ENCODE measurements at places on chromosomes 1 and 21. TPM values are rescaled to one million over a fixed set of nuclear protein-coding genes. Genes with fewer than 3 reads are reported as not detected.

GRCh38 chr1:192954705-192955265 is 104.4 kb downstream of the UCHL5 start:
- DNase-seq, result no peak

GRCh38 chr1:56933606-56934005 is 32.2 kb downstream of the C8B start:
- DNase-seq, result no peak

DNA sequence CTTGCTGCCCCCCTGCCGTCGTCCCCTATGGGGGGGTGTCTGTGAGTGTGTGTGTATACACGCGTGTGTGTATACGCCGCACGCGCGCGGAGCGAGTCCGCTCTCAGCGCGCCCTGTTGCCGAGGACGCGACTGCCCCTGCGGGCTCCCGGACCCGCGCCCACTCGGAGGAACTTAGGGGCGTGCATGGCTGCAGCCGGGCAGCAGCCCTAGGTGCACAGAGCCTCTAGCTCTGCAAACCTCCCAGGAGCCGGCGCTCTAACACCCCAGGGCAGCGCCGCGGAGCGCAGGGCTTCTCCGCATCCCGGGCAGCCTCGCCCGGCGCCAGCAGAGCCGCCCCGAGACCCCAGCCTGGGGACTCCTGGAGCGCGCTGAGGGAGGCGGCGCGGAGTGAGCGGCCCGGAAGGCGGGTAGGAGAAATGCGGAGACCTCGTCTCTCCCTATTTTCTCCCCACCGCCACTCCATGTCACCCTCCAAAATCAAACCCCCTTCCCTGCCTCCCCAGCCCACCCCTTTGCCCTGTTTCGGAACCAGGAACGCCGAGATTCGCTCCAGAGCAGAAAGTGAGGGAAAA is 574 bp downstream of the ITPKB start:
- DNase-seq, result no peak

- no peak for DNase-seq
Measured at GRCh38 chr1:112389689-112390088, 6.3 kb upstream of the CTTNBP2NL start.

DNA sequence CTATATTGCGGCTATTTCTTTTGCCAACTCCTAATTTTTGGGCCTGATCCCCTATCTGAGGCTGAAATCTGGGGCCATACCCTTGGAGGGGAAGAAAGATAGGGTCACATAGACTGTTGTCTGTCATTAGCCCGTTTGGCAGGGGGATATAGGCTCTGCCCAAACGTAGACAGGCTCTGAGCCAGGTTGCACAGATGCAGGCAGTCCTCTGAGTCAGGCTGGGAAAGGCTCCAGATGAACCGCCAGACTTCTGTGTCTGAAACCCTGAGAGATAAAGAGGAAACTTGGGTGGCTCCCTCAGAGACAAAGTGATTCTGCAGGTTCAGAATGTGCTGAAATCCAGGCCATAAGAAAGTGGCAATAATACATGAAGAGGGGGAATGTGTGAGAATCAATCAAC is 4.0 kb upstream of the CAP1 start:
- no peak for DNase-seq

DNA sequence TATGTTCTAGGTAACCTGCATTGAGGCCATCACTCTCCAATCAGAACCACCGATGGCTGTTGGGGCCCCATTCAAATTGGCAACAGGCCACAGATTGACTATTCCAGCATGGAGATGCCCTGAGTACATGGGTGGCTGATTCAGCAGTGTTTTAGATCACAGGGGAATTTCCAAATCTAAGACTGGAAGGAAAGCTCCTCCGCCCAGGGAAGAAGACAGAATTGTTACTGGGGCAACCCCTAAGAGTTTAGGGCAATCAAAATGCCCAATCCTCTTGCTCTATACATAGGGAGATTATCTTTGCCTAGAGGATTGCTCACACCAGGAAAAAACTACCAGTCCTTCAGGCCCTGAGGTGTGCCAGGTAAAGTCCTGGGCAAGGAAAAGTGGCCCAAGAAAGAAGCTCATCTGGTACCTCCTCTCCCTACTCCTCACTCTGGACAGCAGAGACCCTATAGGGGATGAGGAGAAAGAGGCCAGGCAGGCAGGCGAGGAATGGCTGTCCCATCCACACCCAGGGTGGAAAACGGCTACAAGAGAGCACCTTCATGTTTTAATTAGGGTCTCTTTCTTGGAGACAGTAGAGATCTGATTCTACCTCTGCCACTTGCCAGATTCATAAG is 5.8 kb downstream of the S100A8 start:
- no peak for DNase-seq

- no peak for DNase-seq
Measured at GRCh38 chr1:88985692-88986091, 6.7 kb downstream of the KYAT3 start.

GRCh38 chr1:182406012-182406411 is 5.5 kb upstream of the TEDDM1 start:
- no peak for DNase-seq

DNA sequence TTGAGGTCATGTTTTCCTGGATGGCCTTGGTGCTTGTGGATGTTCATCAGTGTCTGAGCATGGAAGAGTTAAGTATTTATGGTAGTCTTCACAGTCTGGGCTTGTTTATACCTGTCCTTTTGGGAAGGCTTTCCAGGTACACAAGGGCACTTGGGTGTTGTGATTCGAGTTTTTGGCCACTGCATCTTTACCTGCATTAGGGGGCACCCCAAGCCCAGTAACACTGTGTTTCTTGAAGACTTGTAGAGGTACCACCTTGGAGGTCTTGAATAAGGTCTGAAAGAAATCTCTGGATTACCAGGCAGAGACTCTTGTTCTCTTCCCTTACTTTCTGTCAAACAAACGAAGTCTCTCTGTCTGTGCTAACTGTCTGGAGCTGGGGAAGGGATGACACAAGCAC is 34.4 kb upstream of the ROR1 start:
- no peak for DNase-seq

DNA sequence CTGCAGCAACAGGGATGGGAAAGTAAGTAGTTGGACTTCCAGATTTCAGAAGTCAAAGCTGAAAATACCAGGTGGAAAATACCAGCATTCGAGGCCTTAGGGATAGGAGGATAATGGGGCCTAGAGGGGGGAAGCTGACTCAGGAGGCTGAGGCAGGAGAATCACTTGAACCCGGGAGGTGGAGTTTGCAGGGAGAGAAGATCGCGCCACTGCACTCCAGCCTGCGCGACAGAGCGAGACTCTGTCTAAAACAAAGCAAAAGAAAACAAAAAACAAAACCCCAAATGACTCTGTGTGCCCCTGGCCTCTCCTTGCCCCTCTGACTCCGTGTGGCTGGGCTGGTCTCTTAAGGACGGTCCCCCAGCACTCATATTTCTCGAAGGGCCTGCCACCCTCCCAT is 3.4 kb downstream of the SH2D2A start:
- DNase-seq, result no peak

- DNase-seq, result no peak
Measured at GRCh38 chr1:172398970-172399755, 21.3 kb upstream of the C1orf105 start.

GRCh38 chr1:154954541-154954940 is 1.4 kb downstream of the PBXIP1 start:
- DNase-seq, result no peak

DNA sequence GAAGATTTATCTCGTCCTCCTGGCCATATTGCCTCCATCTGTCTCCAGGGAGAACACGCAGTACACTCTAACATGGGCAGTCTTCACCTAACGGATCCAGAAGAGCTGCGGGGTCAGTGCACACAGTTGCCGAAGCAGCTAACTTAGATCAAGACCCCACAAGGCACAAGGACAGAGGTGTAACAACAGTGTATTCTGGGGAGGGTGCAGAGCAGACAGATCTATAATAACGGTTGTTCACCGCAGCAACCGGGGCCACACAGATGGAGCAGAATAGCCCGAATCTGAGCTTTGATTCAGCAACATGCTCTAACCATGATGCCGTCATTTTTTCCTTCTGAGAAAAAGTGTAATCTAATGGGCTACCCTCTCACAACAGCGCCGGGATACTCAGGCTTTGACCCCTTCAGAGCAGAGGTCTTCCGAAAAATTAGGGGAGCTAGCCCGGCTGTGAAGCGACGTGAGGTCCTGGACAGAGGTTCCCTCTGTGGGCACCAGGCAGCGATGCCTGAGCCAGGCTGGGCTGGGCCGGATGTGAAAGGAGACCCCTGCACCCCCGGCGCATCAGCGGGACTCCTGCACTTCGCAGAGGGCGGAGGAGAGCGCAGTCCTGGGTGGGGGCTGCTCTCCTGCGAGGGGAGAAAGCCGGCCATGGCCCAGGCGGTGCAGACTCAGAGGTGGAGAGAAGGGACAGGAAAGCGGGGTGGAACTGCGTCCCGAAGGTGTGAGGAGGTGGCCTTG is 57.5 kb downstream of the BCL9 start:
- peak; percentile 62 for DNase-seq

DNA sequence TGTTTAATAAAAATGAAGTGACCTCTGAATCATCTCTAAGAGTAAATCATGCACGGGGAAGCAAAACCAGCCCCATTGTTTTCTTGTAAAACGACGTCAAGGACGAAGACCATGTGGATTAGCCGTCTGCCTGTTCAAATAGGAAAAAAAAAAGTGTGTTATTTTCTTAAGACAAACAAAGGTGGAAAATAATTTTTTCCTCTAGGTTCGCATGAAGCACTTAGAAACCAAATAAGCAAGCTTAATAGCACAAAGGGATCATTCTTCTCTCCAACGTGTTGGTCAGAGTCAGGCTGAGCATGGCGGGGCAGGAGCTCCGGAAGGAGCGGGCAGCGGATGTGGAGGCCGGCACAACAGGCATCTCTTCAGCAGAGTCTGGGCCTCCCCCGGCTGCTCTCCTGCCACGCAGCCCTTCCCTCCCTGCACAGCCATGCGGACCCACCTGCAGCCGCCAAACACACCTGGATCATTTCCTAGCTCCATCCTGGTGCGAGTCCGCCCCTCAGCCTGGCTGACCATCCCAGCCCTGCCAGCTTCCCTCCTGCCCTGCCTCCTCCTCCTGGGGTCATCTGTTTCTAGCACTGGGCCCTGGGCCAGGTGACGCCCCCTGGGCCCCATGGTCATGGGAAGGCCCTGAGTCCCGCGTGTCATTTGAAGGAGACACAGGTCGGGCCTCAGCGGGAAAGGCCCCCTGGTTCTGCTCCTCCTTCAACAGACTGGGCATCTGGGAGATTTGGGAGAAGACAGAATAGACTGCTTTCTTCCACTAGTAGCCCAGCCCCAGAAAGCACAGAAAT is 40.2 kb downstream of the MX1 start:
- no peak for DNase-seq

- no peak for DNase-seq
Measured at GRCh38 chr1:76503100-76503499, 364.2 kb upstream of the ST6GALNAC5 start.

DNA sequence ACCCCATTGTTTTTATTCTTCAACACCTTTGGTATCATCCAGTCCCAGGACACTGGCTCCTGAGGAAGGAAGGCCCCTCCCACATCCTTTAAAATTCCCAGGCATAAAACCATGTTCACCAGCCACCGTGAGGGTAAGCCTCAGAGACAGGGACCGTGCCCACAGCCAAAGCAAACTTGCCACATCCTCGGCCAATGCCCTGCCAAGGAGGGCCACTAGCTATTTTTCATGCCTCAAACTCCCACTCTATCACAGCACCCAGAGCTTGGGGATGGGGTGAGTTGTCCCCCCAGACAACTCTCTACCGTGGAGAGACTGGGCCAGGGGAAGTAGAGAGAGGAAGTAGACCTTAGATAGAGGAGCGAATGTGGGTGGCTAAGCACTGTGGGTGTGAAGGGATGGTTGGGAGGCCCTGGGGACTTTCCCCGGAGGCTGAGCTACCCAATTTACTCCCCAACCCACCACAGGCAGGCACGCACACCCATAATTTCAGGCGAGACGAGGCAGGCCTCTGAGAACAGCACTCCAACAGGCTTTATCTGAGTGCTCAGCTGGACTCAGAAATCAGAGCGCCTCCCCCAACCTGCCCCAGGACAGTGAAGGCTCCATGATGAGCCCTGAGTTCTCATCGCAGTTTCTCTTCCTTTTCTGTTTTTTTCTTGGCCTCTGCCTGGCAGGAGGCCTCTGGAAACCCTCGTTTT is 15.9 kb upstream of the BTG2 start:
- DNase-seq, result no peak

- no peak for DNase-seq
Measured at GRCh38 chr1:15452216-15452615, 4.3 kb upstream of the CELA2A start.

- DNase-seq, result no peak
Measured at GRCh38 chr1:209364716-209365115, 218.8 kb upstream of the CAMK1G start.

DNA sequence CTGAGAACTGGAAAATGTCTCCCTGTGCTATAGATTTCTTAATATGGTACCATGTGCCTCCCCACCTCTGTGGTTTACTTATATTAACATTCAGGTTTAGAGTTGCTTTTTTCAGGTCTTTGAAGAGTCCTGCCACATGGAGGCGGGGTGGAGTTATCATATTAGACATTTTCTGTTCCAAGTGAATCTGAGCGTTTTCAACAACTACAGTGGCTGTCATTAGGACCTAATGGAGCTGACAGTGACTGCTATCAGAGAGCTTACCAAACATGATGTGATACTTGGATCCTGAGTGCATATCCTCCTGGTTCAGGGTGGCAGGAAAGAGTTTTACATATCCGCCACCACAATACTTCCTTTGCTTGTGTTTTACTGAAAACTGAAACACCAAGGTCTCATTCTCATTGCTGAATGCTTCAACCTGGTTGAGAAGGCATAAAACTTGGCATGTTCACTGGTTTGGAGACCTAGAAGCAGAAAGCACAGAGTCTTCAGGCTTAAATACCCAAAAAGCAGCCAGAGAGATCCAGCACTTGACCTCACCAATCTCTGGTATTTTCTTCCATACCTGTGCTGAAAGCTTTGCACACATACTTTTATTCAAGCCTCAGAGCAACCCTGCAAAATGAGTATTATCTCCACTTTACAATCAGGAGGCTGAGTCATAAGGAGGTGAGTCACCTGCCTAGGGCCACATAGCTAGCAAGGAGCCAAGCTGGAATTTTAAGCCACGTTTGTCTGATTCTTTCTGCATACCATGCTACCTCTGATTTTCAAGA is 47.4 kb upstream of the OSBPL9 start:
- no peak for DNase-seq

- no peak for DNase-seq
Measured at GRCh38 chr1:99829269-99829668, 20.9 kb upstream of the AGL start.

- no peak for DNase-seq
Measured at GRCh38 chr1:101175886-101176285, 60.9 kb upstream of the S1PR1 start.

- DNase-seq, result no peak
Measured at GRCh38 chr1:15786581-15786980, 20.9 kb downstream of the UQCRHL start.

The LIX1L gene
- 26.3 TPM for polyA plus RNA-seq

The MPZ gene
- 3.5 TPM for polyA plus RNA-seq

The RGS4 gene
- 11.0 TPM for polyA plus RNA-seq

The GJB4 gene
- 0.25 TPM for polyA plus RNA-seq
